CD4-positive, CD25-positive, alpha-beta regulatory T cell (primary cell): ENCODE measurements at places on chromosomes 5 and 9.

DNA sequence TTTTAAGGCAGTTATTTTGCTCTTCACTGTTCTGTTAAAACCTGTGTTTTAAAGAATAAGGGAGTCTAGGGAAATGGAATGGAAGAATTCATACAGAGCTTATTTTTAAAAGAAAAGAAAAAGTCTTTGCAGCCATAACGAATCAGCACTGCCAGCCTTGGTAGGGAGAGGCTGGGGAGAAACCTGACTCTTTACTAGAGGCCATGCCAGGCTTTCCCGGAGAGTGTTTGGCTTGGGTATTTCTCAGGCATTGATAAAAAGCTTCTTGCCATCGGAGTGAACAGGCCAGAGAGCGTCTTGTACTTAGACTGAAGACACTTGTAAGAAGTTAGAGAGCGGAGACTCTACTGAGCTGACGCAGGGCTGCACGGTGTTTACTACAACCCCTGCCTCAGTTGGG is 72.7 kb upstream of the NFIL3 start:
- DNase-seq, result no peak

- no peak for DNase-seq
Observed at GRCh38 chr5:19960451-19960850, 27.5 kb downstream of the CDH18 start.

- no peak for DNase-seq
Observed at GRCh38 chr9:36398745-36399144, 1.3 kb downstream of the RNF38 start.

DNA sequence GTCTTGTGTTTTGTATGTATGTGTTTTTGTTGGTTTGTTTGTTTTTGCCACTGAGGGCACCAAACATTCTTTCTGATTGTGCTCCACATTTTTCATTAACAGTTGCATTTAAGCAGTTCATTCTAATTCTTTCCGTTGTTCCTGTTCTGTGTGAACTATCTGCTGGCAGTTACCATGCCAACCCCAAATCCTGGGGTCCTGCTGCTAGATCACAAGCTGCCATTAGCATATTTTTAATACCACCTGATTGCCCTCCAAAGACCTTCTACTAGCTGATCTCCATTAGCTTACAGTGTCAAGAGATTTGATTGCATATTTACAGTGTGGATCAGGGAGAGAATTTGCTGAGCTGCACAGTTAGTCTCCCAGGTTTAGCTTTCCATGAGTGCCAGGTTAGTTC is 40.6 kb upstream of the STARD4 start:
- no peak for DNase-seq

- no peak for DNase-seq
Observed at GRCh38 chr9:133122935-133123611, 2.0 kb upstream of the RALGDS start.

DNA sequence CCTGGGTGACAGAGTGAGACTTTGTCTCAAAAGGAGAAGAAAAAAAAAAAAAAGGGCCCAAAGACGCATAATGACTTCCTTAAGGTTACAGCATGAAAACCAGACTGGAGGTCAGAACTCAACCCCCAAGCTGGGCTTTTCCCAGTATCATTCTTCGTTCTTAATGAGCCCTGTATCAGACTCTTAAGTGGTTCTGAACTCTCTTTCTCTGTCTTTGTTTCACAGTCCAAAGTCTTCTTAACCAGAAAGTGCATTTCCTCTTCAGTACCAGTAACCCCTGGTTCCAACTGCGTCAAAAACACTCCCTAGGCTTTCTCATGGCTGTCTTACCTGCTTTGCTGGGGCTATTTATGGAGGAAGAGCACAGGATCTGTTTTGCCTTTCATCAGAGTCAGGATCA is 38.4 kb upstream of the SHB start:
- DNase-seq, result no peak
